ENCODE measurements at places on chromosomes 2 and 18.

DNA sequence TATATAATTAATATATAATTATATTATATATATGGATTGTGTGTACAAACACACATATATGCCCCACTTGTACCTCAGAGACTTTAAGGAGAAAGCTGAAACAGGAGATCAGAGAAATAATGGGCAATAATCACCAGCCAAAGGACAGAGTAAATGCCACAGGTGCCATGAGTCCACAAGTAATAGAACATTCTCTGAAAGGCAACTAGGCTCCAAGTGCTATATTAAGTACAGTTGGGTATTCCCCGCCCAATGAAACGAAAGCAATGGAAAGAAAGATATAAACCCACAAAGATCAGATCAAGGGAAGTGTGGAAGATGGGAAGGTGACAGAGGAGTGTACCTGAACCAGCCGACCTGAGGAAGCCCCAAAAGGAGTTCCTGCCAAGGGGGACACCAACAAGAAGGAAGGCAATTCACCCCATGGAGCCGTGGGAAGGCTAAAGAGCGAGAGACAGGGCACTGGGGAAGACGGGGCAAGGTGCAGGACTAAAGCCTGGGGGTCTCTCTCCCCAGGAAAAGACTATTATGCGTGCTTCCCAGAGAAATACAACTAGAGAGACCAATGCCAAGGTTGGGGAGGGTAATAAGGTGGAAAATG is 19.0 kb downstream of the DYM start:
- no peak for DNase-seq

GRCh38 chr2:146786396-146786795 is 1058.4 kb upstream of the ACVR2A start:
- DNase-seq, result no peak

- DNase-seq, result no peak
Observed at GRCh38 chr2:153986488-153987229, 114.9 kb downstream of the GALNT13 start.

DNA sequence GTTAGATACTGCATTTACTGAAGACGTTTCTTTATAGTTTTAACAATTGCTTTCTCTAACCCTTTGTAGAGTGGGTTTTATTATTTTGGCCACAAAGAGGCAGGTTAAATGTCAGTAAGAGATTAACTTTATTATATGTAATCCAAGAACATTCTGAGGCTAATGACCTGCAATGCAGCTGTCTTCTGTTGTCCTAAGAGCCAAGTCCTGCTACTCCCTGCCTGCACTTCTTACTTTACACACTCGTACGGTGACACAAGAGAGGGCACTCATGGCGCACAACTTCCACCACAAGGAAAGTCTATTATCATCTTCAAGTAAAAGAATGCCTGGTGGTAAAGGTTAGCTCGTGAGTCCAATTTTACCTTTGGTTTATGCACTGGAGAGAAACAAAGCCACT is 471.0 kb upstream of the HNMT start:
- DNase-seq, result no peak

DNA sequence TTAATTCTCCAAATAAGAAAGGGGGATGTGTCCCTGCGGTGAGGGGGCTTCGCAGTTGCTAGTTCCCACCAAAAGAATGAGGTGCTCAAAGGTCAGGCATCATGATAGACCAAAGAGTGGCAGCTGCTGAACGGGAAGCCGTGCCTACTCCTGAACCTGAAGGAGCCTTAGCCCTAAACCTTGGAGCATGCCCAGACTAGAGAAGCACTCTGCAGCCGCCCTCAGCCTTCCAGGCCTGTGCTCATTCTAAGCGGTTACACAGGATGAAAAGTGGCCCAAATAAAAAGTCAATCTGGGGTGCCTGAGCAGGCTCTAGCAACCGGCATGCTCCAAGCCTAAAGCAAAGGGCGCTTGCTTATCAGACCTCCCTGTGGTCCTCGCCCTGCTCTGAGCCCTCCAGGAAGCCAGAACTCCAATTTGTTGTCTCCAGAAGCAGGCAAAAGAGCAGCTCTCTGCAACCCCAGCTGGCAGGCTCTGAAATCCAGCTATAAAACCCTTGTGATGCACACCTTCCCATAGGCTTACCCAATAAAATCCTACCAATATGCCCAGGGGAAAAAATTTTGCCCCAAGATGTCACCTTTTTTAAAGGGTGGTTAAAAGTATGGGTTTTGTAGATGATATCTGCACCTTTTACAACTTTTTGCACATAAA is 17.5 kb downstream of the UXS1 start:
- DNase-seq, result no peak

GRCh38 chr2:18440141-18440661 is 120.3 kb downstream of the RDH14 start:
- no peak for DNase-seq

GRCh38 chr2:1026141-1026540 is 75.5 kb downstream of the SNTG2 start:
- no peak for DNase-seq

DNA sequence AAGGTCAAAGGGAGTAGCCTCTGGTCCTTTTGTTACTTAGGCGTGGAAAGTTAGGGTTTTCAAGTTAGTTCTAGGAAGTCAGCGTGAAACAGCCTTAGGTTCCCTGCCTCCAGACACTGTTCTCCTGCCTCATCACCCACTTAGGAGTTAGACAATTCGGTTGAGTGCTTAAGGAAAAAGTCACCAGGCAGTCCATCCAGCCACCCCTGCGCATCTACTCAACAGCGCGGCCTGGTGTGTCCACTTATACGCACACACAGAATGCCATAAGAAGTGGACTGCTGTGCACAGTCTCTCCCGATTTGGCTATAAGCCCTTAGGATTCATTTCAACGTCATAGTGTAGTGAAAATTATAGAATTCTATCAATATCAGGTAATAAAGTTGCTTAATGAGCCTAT is 470.8 kb upstream of the TNP1 start:
- DNase-seq, result no peak

GRCh38 chr2:219820767-219821166 is 193.3 kb downstream of the SLC4A3 start:
- no peak for DNase-seq

DNA sequence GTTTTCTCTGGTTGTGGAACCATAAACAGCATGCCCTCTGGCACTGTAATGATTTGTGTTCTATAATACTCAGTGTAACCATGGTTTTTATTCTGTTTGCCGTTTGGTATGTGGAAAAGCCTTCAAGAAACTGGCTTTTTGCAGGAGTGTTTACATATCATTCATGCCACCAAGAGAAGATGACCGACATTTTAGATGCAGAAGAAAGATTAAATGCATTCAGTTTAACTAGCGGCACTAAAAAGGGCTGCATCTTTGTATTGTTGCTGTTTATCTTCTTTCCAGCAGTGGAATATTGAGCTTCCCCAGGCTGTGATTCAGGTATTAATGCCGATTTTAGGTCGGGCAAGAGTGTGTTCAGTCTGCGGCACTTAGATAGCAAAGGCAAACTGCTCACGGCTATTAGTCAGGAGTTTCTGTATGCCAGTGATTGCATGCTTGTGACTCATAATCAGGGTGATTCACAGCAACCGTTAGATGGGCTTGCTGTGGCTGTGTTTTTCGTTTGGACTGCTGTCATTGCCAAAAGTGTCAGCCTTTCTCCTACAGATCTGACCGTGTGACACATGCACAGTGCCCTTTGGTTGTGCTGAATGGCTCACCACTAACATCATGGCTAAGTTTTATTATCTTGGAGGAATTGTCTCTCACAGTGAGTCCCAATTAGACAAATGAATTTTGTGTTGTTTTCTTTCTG is 479.7 kb downstream of the PARD3B start:
- DNase-seq, result peak; percentile 52

GRCh38 chr18:55268628-55269275 is 309.5 kb upstream of the CCDC68 start:
- DNase-seq, result no peak

- DNase-seq, result no peak
Observed at GRCh38 chr2:186995092-186995491, 146.1 kb upstream of the ZSWIM2 start.

GRCh38 chr18:28267878-28268625 is 91.1 kb upstream of the CDH2 start:
- DNase-seq, result no peak

DNA sequence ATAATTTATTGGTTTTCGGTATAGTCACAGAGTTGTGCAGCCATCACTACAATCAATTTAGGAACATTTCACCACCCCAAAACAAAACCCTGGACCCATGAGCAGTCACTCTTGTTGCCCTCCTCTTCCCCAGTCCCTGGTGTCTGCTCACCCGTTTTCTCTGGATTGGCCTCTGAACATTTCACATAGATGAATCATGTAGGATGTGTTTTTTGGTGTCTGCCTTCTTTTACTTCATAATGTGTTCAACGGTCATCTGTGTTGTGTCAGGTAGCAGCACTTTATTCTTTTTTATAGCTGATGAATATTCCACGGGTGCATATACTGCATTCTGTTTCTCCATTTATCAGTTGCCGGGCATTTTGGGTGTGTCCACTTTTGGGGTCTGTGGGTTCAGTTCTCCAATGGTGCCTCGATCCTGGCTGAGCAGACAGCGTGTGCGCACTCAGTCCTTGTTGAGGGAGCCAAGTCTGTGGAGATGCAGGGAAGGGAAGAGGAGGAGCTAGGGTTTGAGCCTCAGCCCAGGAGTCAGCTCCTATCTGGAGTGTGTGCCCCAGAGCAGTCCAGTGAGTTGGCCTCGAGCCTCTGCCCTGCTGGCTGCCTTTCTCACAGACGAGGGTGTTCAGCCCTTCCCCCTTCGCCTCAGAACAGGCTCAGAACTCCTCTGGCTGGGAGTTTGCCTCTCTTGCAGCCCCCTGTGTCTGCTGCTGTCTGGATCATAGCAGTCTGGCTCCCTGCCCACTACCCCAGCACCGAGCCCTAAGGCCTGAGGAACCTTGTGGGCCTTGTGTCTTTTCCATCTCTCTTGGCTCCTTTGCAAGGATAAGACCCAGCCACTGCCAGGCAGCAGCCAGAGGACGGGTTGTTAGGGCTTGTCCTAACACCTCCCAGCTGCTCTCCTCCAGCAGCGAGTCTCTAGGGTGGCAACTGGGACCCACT is 18.0 kb downstream of the C2orf74 start:
- DNase-seq, result no peak

GRCh38 chr2:46363535-46364170 is 66.4 kb downstream of the EPAS1 start:
- no peak for DNase-seq

GRCh38 chr2:120344214-120344975 is 1.5 kb upstream of the INHBB start:
- no peak for DNase-seq

- DNase-seq, result no peak
Observed at GRCh38 chr2:220961143-220961860, 610.8 kb downstream of the EPHA4 start.

DNA sequence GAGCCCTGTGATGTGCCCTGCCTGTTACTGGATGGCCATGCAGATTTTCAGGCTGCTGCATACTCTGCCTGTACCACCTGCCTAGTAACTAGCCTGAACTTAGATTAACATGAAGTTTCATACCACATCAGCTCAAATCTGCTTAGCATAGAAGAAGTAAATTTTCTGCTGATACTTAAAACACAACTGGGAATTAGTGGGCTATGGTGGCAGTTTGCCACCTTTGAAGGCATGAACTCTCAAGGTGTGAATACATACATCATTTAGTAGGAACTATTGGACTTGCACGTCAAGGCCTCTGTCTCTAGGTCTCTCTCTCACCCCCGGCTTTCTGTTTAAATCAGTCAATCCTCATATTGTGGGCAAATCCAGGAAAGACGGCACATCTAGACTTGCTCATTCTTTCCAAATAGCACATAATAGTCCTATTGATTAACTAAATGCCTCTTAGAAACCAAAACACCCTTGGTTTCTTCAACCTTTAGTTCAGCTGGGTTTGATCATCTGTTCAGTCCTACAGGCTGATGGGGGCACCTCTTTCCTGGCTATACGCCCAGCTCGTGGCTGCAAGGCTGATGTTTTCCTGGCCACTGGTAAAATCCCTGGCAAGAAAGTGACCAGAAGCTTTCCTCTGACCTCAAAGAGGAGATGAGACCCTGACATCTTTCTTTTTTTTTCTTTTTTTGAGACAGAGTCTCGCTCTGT is 58.4 kb downstream of the ALPK2 start:
- DNase-seq, result no peak

- DNase-seq, result no peak
Observed at GRCh38 chr2:230668184-230668938, 44.3 kb upstream of the CAB39 start.

Data from K562 (cell line).